ENCODE measurements at places on chromosomes 11 and 22. TPM values are rescaled to one million over a fixed set of nuclear protein-coding genes. Genes with fewer than 3 reads are reported as not detected.

DNA sequence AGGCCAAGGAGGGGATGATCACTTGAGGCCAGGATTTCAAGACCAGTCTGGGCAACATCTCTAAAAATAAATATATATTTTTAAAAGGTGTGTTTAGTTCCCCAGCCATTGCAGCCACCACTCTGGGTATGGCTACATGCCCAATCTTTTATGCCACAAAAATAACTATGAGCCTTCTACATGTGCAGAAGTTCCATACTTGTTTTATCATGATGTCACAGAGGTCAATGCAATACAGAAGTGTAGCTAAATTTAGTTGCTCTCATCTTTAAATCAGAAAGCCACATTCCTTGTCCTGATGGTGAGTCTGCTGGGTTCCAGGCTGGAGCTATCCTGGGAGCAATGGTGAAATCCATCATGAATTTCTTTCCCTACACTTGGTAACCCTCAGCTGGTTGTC, 436.3 kb downstream of the DYNC2H1 start:
- DNase-seq: no peak
- H3K4me3 ChIP-seq: no peak overlapping the region
- no peaks in the 10 kb centered on the region for H3K4me1 ChIP-seq
- H3K27ac ChIP-seq: no peak overlapping the region
- peaks cover 1% of the 10 kb centered on the region for H3K27me3 ChIP-seq

DNA sequence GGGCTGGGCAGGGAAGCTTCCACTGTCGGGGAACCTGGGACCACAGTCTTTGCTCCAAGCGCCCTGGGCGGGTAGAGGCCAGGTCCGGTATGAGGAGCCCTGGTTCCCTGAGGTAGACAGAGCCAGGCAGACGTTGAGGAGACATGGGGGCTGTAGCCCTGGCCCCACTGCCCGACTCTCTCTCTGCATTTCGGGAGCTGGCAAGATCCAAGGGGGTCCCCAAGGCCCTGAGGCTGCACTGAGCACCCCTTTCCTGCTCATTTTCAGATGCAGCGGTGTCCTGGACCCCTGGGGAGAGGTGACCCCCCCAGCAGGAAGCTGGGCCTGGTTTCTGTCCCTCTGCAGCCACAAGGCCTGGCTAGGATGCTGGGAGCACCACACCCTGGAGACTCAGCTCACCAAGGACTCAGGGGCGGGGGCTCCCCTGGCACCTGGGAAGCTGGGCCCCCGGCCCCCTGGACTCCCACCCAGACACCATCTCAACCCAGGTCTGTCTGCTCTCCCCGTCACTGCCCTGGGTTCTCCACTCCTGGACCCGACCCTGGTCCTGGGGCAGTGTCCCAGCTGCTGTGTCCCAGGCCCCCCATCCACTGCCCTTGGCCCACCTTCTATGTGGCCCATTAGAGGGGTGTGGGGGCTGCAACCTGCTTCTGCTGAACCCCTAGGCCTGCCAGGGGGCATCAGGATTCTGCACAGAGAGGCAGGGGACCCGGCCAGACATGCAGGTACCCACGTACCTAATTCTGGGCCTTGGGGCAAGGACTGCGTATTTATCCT, 15.0 kb upstream of the MUC6 start:
- peaks cover 5% of the 10 kb centered on the region for H3K4me1 ChIP-seq
- DNase-seq: no peak
- no peaks in the 10 kb centered on the region for H3K36me3 ChIP-seq
- no peaks in the 10 kb centered on the region for H3K27me3 ChIP-seq
- no peak overlapping the region for H3K4me3 ChIP-seq

The SLC15A3 gene
- polyA plus RNA-seq: 0.43 TPM

GRCh38 chr22:50086526-50086925, 1.3 kb upstream of the MLC1 start:
- DNase-seq: no peak
- H3K36me3 ChIP-seq: no peaks in the 10 kb centered on the region
- H3K27me3 ChIP-seq: peaks cover 5% of the 10 kb centered on the region
- H3K27ac ChIP-seq: no peak overlapping the region
- H3K4me1 ChIP-seq: peaks cover 9% of the 10 kb centered on the region

DNA sequence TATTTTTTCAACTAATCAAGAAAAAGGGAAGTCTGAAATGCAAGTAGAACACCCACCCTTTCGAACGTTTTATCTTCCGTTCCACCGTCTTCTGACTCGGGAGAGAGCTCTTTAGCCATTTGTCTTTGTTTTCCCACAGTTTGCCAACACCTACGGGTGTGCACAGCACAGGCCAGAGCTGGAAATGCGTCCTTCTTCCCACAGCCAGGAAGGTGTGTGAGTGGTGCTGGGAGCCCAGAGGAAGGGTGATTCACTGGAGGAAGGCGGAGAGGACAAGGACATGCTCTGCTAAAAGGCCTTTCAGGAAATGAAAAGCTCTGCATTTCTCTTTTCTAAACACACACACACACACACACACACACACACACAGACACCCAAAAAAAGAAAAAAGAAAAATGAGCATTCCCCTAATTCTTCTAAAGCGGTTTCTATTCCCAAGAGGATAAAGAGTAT, 18.5 kb downstream of the ENDOD1 start:
- no peak overlapping the region for H3K27ac ChIP-seq
- H3K36me3 ChIP-seq: peaks cover 7% of the 10 kb centered on the region
- H3K27me3 ChIP-seq: no peaks in the 10 kb centered on the region
- no peaks in the 10 kb centered on the region for H3K4me1 ChIP-seq
- H3K4me3 ChIP-seq: no peak overlapping the region
- DNase-seq: no peak

The APOBEC3G gene
- 90.0 TPM for polyA plus RNA-seq

DNA sequence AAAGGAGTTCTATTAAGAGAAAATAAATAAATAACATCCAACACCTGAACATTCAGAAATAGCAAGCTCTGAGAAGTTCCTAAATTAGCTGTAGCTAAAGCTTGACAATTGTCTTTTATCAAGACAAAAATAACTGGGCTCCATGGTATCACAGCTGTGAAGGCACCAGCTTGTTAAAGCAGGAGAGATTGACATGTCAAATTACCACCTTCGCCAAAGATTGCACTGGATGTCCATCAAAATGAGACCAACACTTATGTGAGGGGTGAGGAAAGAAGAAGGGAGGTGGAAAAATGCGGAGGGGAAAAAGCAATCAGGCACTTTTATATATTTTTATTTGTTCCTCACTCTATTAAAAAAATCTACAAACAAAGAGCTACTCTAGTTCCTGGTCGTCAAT, 1827.5 kb upstream of the RAG2 start:
- no peaks in the 10 kb centered on the region for H3K27me3 ChIP-seq
- no peaks in the 10 kb centered on the region for H3K4me1 ChIP-seq
- no peak overlapping the region for H3K4me3 ChIP-seq
- no peak overlapping the region for H3K27ac ChIP-seq
- no peaks in the 10 kb centered on the region for H3K36me3 ChIP-seq

- no peak overlapping the region for H3K4me3 ChIP-seq
- DNase-seq: no peak
- H3K4me1 ChIP-seq: peaks cover 33% of the 10 kb centered on the region
- no peak overlapping the region for H3K27ac ChIP-seq
- H3K27me3 ChIP-seq: peaks cover 32% of the 10 kb centered on the region
Measured at GRCh38 chr11:44308923-44309477, 939 bp downstream of the ALX4 start.

The TSKU gene
- polyA plus RNA-seq: not detected

- no peaks in the 10 kb centered on the region for H3K4me1 ChIP-seq
- H3K4me3 ChIP-seq: no peak overlapping the region
- no peak overlapping the region for H3K27ac ChIP-seq
Measured at GRCh38 chr11:70502677-70503467, 104.5 kb downstream of the CTTN start.

GRCh38 chr11:72723508-72723907, 28.7 kb downstream of the ARAP1 start:
- H3K4me1 ChIP-seq: peaks cover 57% of the 10 kb centered on the region
- no peaks in the 10 kb centered on the region for H3K27me3 ChIP-seq
- H3K36me3 ChIP-seq: peaks cover 10% of the 10 kb centered on the region
- H3K27ac ChIP-seq: peak overlapping the region; percentile 83
- no peak overlapping the region for H3K4me3 ChIP-seq
- no peak for DNase-seq

The KCNE3 gene
- not detected for polyA plus RNA-seq

The GRM5 gene
- not detected for polyA plus RNA-seq

The WNT11 gene
- 1.2 TPM for polyA plus RNA-seq

GRCh38 chr11:69684651-69685050, 9.5 kb upstream of the LTO1 start:
- H3K4me3 ChIP-seq: no peak overlapping the region
- H3K36me3 ChIP-seq: no peaks in the 10 kb centered on the region
- no peaks in the 10 kb centered on the region for H3K27me3 ChIP-seq
- no peak for DNase-seq
